Cardiac fibroblast (primary cell): ENCODE measurements at places on chromosomes 4 and X.

DNA sequence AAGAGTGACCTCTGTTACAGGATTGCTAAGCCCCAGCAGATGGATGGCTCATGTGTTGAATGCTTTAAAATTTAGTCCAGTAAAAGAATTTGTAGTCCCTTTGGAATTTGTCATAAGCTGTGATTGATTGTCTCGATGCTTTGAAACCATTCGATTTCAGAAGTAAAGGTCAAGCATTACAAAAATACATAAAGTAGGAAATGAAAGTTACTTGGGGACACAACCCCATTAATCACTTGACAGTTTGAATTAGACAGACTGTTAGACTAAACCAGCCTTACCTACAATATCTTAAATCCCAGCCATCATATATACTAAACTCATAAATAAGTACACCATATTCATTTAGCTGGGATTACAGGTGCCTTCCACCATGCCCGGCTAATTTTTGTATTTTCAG is 6.6 kb downstream of the REST start:
- DNase-seq: no peak

GRCh38 chr4:948101-948935 is 16.1 kb downstream of the TMEM175 start:
- DNase-seq: no peak

DNA sequence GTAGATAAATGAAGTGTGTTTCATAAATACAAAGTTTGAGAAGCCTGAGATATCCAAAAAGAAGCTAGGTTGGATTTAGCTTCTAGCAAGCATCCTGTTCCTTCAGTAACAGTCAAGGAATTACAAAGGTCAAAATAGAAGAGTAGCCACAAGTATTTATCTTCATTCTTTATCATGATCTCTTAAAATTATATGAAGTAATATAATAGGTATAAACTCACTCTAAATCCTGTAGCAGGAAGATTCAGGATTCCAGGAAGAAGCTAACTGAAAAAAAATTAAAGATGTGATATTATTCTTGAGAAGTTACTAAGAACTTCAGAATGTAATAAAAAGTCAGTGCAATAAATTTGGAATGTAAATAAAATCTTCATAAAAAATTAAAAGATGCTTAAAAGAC is 31.1 kb upstream of the RXFP1 start:
- DNase-seq: no peak

- DNase-seq: no peak
These were observed 42.9 kb upstream of the PROM1 start for GRCh38 chr4:16126714-16127113.

DNA sequence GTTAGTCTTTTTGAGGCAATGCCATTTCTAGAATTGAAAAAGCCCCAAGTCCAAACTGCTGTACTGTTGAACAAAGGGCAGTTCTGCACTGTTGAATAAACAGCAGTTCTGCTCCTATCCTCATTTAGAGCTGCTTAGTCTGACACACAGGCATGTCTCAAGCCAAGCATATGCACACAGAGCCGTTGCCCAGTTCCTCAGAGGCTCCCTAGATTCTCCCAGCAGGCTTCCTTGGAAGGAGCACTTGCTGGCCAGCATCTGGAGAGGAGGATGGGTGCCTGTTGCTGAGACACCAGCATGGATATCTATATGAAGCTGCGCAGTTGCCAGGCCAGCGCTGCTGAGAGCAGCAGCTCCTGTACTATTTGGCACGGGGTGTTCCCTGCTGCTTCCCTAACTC is 138.3 kb upstream of the USP38 start:
- no peak for DNase-seq

GRCh38 chrX:39642071-39642470 is 455.7 kb downstream of the BCOR start:
- DNase-seq: no peak

DNA sequence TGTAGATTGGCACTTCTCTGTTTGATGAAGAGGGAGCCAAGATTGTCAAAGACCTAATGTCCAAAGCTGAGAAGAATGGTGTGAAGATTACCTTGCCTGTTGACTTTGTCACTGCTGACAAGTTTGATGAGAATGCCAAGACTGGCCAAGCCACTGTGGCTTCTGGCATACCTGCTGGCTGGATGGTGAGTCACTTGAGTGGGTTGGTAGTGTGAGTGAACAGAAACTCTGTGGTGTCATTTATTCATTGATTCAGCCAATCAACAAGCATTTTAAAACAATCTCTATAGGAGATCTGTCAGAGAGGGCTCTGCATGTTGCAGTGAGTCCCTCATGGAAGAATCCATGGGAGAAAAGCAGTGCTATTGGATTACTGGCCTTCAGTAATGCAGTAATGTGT is 16.3 kb downstream of the TAF9B start:
- DNase-seq: no peak

DNA sequence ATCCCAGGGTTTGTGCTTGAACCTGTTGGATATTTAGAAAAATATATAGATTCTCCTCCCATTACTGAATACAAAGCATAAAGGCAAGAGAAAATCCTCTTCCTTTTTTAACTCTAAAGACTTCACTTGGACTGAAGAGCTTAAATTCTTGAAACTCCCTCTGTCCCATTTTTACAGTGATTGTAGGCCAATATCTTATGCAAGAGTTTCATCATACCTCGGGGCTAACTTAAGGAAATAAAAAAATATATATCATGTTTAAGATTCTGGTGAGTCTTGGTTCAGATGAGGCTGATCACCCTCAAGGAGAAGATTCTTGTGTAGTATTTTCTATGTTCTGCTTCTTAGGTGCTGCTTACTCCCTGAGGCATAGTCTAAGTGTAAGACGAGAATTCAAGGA is 1449.6 kb downstream of the C4orf33 start:
- DNase-seq: peak; percentile 29

DNA sequence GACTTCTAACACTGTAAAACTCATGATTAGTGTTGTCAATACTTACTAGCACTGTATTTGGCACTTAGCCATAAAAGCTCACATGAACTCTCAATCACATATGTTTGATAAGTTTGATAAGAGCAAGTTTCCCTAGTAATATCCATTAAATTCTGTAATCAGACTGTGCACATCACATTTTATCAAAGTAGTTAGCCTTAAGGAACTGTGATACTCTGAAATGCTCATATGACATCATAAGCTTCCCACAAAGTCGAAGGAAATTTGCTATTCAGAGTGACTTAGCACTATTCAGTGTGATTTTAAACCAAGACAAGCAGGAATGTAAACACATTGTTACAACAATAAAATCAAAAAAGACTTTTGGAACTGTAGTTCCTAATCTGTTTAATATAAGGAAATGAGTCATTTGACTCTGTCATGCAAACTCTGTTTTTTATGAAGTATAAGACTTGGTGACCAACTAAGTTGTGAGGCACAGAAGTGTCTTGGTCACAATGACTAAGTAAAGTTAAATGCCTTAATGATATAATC is 6.7 kb downstream of the SLC7A11 start:
- DNase-seq: peak; percentile 91

DNA sequence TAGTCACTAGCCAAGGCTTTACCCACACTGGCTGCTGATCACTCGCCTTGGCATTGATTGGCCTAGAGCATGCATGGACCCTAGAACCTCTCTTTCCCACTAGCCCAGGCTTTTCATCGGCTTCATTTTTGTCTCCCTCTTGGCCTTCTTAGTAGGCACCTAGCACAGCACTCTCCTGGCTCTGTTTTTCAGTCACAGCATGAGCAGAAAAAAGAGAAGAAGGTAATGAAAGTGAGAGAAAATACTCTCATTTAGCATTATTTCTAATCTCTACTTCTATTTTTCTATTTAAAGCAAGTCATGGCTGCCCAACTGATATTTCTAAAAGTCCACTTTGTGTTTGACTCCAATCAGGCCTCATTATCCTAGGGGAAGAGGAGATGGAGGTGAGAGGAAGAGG is 267.2 kb downstream of the FBXO8 start:
- DNase-seq: no peak

DNA sequence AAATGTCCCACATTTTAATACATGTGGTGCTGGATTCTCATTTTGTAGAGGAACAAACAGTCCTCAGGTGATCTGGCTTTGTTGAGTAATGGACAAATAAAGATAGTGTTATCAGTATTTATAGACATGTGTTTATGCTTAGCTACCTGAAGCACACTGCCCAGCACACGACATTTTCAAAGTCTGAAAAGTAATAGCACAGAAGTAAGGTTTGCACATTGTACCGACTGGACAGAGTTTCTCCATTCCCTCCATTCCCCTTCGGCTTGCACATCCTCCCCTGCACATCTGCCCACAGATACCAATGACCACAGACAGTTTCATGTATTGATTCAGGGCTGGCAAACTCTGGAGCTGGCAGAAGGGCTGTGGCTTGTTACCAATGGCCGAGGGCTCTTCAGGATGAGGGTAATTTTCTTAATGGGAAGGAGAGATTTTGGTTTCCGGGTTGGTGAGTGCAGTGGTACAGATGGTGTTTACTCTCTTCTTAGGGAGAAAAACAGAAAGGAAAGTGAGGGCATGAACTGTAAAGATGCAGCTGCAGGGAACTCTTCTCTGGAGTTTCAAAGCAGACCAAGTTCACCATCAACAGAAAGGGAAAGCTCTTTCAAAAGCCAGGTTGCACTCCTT is 2.3 kb downstream of the GRPR start:
- DNase-seq: no peak

DNA sequence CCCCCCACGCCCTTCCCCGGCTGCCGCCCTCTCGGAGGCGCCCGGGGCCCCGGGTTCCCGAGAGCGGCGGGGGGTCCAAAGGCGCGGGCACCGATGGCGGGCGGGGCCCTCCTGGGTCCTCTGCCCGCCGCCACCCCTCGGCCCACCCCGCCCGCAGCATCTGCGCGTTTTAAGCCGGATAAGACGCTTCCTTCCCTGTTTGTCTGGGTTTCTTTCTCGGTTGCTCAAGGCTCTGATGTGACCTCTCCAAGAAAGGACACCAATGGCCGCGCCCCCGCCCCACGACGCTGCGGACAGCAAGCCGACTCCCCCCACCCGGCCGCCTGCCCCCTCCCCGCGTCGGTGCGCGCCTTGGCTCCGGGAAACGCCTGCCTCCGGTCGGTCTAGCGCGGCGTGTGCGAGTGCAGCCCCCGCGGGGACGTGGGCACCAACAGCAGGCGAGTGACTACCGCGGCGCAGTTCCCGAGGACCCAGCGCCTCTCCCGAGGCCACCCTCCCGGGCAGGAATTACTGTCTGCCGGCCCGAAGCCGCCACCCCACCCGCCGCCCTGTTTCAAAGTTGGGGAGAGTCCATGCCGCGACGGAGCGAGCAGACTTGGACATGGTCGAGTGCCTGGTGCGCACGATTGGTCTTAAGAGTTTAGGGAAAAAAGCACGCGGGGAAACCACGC is 21.1 kb upstream of the HMX1 start:
- no peak for DNase-seq

DNA sequence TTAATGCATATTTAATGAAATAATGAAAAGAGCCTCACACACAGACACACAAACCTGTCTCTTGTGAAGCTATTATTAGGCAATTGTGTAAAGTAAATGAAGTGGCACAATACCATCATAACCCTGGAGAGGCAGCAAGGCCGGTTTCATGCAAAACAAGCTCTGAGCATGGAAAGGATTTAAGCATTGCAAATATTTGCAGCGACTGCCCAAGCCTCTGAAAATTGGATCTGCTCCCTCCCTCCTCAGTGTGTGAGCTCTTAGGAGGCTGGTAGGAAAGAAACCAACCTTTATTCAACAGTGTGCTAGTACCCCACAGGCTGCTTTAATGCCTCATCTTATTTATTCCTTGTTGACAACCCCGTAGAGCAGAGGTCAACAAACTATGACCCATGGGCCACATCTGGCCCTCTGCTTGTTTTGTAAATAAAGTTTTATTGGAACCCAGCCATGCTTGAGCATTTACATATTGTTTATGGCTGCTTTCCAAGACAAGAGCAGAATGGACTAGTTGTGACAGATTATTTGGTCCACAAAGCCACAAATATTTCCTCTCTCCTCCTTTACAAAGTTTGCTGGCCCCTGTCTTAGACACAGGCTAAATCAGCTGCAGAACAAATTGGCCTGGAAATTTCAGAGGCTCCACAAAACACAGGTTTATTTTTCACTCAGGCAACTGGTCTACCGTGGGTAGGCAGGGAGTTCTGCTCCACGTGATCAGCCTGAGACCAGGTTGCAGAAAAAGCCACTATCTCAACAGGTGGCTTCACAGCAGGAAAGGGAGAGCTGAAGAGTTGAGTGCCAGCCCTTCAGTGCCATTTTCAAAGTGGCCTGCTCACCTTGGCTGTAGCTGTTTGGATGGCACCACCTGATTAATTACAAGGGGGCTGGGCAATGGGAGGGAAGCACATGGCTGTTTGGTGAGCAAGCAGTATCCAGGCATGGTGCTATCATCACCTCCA is 16.8 kb downstream of the RS1 start:
- DNase-seq: peak; percentile 16

GRCh38 chr4:40199999-40200874 is 3.4 kb downstream of the RHOH start:
- peak; percentile 29 for DNase-seq

GRCh38 chr4:141356963-141357335 is 136.3 kb downstream of the ZNF330 start:
- no peak for DNase-seq

GRCh38 chr4:7086384-7086783 is 18.5 kb upstream of the GRPEL1 start:
- no peak for DNase-seq

GRCh38 chr4:122679317-122679716 is 53.2 kb upstream of the BBS12 start:
- no peak for DNase-seq

GRCh38 chr4:85760511-85760910 is 285.6 kb downstream of the ARHGAP24 start:
- DNase-seq: peak; percentile 68

DNA sequence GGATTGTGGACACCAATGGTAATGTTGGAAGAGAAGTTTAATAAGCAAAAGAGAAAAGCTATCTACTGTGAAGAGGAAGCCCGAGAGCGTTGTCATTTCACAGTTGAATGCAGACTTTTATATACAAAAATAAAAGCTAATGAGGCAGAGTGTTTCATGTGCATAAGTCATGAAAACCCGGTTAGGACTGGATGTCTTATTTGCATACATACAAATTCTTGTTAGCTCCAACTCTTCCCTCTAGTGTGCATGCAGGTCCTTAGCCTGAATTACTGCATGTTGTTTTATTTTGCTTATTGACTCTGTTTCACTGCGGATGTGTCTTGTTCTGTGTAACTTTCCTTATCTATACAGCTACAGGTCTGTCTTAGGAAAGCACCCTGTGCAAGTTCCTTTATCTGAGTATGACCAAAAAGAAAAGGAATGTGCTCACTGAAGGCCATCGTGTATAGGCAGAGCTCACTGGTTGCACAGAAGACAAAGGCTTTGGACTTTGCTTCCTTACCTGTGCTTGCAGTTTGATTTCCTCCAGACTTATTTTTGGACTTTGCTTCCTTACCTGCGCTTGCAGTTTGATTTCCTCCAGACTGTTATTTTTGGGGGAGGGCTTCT is 25.1 kb upstream of the UGT2B11 start:
- no peak for DNase-seq

GRCh38 chrX:45781901-45782553 is 581.4 kb upstream of the DIPK2B start:
- peak; percentile 73 for DNase-seq
